ENCODE measurements at places on chromosomes 5 and 9.

DNA sequence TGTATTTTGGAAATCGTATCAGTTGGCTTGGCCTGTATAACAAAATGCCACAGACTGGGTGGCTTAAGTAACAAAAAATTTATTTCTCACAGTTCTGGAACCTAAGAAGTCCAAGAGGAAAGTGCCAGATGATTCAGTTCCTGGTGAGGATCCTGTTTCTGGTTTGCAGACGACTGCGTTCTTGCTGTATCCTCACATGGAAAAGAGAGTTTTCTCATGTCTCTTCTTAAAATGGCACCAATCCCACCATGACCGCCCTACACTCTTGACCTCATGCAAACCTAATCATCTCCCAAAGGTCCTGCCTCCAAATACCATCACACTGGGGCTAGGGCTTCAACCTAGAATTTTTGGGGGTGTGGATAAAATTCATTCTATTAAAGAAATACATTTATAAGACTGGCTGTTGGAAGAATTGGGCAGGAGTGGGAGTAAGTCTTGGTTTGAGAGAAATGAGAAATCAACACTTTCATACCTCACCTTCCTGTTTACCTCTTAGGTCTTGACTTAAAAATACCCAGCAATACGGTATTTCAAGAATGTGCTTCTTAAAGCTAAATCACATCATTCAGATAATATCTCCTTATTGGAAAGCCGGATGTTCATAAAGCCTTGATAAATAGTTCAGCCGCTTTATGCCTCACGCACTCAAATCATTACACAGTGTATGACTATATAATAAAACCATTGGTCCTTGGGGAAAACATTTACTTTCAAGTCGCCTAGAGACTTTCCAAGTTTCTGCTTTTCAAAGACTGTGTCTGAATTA is 28.7 kb downstream of the PTTG1 start:
- no peak for DNase-seq

DNA sequence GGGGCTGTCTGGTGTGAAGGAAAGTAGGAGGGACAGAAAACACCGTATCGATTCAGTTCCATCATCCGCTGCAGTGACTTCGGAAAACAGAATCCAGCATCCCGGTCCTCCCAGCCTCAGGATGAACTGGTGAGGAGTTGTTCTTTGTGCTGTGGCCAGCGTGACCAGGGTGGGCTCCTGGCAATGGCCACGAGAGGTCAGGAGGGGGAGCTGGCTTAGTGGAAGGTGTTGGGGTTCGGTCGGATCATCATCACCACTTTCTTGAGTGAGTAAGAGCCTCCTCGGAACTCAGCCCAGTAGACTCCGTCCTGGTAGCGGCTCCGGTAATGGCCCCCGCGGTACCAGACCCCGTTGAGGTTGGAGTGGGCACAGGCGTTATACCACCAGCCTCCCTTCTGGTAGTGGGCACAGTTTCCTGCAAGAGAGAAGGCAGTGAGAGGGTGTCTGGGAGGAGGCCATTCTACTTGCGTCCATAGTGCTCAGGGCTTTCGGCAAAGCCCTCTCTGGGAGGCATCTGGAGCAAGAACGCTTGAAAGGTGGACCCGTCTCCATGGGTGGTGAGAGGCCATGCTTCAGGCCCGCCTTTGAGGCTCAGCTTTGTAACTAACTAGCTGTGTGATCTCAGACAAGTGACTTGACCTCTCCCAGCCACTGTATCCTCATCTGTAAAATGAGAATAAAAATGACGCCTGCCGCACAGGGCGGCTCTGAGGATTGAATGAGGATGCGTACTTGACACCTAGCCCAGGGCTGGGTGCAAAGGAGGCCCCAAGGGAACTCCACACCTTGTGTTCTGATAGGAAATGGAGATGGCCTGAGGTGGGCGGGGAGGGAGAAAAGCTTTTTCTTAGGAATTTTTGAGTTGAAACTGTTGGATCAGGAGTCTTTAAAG is 33.5 kb downstream of the ANGPTL2 start:
- DNase-seq: no peak

- no peak for DNase-seq
Observed at GRCh38 chr5:151448038-151448985, 909 bp downstream of the SLC36A1 start.

- no peak for DNase-seq
Observed at GRCh38 chr9:88835038-88835466, 156.2 kb upstream of the S1PR3 start.

DNA sequence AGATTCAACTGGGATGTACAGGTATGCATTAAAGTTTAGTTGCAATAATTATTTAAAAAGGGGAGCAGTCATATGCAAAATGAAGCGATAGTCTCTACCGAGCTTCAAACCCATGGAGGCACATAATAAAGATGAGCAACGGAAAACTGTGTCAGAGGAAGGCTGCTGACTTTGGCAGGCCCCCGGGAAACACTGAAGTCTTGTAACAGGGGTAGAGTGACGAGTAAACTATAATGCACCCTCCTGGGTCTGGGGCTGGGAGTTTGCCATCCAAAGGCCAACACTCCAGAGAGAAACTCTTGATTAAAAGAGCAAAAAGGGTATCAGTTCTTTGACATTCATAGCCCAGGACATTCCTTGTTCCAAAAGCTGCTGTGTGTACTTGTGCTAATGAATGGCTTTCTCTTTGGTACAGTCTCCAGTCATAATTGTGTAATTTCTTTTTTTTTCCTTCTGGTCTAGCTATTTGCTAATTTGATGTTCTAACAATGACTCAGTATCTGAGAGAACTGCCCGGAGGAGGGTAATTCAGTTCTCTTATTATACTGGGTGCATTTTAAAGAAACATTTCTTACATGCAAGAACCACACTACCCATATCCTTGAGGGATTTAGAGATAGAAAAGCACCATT is 59.2 kb downstream of the TNC start:
- no peak for DNase-seq

GRCh38 chr5:105619725-105620124 is 2051.0 kb downstream of the EFNA5 start:
- DNase-seq: no peak

GRCh38 chr5:65015767-65016166 is 247.0 kb downstream of the CWC27 start:
- no peak for DNase-seq

GRCh38 chr9:8899511-8899910 is 1099.9 kb upstream of the DMAC1 start:
- DNase-seq: no peak

DNA sequence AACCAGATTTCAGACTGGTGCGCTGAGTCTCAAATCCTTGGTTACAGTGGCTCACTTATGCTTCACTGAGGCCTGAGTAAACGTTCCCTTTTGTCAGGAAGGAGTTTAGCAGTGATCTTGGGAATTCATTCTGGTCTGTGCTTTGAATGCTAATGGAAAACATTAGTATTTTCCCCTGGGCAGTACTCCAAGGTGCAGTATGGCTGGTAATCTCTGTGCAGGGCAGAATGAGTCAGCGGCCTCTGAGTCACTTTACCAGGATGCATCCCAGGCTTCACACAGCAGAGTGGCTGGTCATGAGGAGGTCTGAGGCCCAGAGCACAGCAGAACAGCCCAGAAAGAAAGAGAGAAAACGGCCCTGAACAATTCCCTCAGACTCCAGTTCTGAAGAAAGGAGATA is 54.0 kb downstream of the PCA3 start:
- DNase-seq: no peak

DNA sequence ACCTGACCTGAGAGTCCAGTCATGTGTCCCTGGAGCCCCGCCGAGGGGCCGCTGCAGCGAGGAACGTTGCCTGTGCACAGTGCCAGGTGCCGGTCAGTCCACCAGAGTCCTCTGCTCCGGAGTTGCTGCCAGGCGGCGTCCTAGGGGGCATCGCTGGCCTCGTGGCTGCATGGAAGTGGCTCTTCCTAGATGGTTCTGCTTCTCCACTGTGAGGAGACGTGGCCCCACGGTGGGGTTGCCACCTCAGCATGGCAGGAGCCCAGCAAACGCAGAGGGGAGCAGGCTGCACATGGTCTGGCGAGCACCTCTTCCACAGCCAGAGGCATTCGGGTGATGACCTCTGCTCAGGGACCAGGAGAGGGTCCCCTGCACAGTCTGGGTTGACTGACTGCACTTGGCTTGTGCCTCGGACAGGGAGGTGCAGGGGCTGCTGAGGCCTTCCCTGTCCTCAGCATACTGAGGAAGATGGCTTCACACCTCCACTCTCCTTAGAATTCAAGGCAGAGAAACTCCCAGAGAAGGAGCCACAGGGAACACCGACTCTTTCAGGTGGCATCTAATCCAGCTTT is 25.9 kb upstream of the POMT1 start:
- no peak for DNase-seq

- no peak for DNase-seq
Observed at GRCh38 chr5:91028499-91028956, 354.6 kb downstream of the ARRDC3 start.

GRCh38 chr5:38519476-38519875 is 37.0 kb downstream of the LIFR start:
- DNase-seq: no peak

DNA sequence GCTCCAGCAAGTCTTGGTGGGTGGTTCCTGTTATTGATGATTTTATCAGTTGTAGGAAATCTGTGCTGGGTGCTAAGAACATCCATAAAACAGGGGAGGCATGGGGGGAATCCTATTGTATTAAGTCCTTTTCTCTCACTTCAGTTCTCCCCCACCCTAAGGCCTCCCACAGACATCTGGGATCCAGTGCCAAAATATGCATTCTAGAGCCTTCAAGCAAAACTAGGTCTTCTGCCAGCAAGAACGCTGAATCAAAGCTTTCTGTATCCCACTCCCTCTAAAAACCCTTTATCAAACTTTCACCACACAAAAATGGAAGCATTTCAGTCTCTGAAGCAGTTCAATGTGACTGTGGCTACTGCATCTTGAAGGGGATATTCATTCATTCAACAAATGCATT is 281.9 kb downstream of the GAS1 start:
- DNase-seq: no peak

DNA sequence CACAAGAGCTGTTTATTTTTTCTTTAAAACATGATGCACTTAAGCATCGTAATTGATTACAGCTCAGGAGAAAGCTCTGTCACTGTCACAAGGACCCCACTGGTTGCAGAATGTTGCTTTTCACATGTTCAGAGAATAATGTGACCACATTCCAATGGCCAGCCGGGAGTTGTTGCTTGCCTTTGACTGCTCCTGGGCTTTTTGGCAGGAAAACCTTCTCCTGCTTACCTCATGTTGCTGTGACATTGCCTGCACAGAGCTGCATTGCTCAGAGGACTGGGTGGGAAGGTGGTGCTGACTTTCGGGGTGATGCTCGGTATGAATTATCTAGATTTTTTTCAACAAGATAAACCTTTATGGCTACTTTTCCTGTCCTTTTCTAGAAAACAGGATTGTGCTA is 88.2 kb downstream of the PALM2AKAP2 start:
- DNase-seq: no peak

DNA sequence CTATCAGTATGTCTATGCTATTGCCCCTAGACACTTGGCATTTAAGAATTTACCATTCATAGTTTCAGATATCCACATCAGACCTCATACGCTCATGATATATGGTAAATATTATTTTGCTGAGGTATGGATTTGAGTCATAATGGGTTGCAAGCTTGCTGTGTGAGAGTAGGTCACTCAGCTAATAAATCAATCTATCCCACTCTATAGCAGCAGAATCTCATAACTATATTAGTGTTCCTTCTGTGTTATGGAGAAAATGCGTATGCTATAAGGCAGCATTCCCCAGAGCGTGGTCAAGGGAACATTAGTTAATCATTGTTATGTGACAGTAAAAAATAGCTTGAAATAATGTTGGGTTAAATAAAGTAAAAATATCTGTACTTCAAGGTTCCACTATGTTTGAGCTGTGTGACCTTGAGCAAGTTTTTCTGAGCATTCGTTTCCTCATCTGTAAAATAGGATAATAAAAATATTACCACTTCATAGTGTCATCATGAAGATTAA is 7.7 kb downstream of the TRIM32 start:
- no peak for DNase-seq

- DNase-seq: no peak
Observed at GRCh38 chr5:155532621-155533311, 519.2 kb downstream of the KIF4B start.

DNA sequence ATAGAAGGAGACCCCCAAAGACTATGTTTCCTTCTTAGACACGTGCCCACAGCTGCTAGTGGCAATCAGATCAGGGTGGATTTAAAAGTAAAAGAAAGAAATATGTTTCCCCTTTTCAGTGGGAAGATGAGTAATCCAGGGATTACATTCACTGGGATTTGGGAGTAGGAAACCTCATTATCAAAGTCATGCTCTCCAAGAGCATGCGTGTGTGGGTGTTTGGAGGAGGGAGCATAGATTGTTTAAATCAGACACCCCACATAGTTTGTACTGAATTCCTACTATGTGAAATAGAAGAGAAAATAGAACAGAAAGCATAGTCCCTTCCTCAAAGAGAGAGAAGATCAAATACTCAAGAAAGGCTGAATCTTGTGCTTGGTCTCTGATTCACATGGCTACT is 65.5 kb upstream of the TBCA start:
- no peak for DNase-seq

- DNase-seq: no peak
Observed at GRCh38 chr5:175623088-175623487, 34.8 kb upstream of the HRH2 start.

DNA sequence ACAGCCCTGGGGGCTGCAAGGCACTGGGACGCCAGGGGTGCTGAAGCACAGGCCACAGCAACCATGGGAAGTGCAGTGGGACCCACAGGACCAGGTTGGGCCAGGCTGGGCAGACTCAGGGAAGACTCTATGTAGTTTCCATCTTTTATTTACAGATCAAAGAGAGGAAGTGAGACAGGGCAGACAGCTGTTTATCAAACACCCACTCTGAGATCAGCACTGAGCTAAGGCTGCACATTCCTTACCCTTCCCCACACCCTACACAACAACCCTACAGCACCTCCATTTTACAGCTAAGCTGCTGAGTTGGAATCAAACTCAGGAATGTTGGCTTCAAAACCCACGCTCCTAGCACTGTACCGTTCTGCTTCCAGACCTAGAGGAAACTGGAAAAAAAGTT is 19.8 kb downstream of the BARHL1 start:
- no peak for DNase-seq

DNA sequence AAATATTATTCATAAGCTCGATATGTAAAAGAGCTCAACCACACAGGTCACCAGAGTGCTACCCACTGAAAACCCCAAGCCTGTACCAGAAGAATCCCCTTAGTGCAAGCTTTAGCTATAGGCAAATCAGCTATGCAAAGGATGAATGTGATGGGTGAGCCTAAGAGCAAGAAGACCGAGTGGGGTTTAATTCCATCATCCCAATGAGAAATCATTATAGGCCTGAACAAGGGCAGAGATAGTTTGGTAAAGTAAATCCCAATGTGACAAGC is 21.8 kb downstream of the ELOVL7 start:
- no peak for DNase-seq

DNA sequence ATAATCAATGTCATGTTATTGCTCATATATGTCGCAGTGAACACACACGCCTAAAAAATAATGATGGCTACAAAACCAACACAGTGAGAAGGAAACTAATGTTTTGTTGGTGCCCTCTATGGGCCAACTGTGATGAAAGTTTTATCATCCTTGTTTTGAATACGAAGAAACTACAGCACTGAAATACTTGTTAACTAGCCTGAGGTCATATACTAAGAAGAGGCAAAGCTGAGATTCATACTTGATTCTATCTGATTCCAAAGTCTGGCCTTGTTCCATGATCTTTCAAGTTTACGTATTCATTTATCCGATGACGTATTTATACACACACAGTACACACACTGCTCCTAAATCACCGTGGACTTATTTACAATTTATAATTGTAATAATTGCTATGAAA is 16.1 kb upstream of the DRD1 start:
- no peak for DNase-seq

Measured in stimulated activated CD4-positive, alpha-beta T cell treated with anti-CD3 and anti-CD28 coated beads, Interleukin-1b, Interleukin-23, amount 100 ng/mL, for 4 hours (primary cell).